Activated effector memory CD4-positive, alpha-beta T cell treated with Interleukin-2 at 50 U/mL for 16 hours (primary cell): ENCODE measurements at places on chromosomes 7 and 10.

GRCh38 chr10:75042292-75042974, 69.0 kb upstream of the SAMD8 start:
- no peak for DNase-seq

DNA sequence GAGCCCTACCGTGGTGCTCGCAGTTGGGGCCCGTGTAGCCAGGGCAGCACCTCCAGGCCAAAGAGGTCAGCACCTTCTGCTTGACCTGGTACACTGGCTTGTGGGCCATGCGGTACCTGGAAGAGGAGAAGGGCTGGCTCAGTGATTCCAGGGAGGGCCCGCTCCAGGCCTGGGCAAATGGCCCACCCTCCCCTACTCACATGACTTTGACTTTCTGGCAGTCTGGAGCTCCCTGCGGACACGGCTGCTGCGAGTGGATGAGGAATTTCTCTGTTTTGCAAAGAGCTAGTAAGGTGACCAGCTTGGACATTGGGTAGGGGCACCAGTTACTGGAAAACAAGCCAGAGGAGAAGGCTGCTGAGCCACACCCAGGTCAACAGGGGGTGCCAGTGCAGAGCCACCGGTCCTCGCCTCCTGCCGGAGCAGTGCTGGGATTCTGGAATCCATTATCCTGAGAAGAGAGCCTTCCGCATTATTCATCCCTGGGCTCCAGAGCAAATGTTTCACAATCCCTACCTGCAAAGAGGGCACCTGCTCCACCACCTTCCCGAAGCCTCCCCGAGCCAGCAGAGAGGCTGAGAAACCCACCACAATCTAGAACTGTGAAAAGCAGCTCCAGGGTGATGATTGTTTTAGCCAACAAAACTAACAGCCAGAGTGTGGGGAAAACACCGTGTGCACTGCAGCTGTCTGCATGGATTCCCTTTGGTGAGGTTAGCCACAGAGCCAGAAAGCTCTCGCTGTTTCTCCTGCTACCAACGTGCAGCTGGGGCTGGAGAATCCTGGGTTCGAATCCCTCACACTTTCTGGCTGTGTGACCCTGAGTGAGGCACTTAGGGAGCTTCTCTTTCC, 11.8 kb downstream of the MMRN2 start:
- no peak for DNase-seq

DNA sequence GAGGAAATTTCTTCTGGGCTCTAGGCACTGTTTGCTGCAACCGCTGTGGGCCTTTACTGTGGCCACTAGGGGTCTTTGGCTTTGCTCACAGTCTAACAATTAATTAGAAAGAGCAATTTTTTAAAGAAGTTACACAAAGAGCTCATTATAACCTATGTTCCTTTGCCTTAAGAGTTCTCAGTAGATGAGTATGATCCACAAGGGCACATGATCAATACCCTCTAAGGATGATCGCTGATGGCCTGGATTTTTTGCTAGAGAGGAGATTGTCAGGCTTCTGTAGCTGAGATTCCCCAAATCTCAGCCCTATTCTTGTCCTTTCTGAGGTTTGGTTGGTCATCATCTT, 80.8 kb upstream of the RHOBTB1 start:
- no peak for DNase-seq

DNA sequence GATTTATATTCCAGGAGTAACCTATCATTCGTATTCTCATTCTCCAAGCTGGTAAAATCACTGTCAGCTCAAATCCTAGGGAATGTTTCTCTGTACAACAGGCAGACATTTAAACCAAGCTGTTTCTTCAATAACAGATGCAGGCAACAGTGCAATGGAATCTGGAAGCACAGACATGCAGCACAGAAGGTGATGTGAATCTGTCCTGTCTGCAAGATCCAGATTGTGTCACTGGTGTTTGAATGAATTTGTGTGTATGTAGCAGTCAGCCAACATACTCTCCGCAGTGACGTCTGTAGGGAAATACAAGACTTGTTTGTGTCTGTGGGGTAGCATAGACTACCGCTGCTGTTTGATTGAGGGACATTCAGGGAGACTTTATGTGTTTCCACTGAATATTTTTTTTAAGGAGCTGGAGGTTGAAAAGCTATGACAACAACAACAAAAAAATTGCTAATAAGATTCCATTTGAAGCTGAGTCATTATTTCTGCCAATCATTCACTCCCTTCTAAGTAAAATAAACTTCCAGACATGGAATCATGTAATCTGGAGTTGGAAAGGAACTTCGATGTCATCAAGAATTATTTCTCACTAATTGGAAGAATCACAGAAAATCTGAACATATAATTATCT, 122.9 kb upstream of the MYO3A start:
- DNase-seq = no peak

DNA sequence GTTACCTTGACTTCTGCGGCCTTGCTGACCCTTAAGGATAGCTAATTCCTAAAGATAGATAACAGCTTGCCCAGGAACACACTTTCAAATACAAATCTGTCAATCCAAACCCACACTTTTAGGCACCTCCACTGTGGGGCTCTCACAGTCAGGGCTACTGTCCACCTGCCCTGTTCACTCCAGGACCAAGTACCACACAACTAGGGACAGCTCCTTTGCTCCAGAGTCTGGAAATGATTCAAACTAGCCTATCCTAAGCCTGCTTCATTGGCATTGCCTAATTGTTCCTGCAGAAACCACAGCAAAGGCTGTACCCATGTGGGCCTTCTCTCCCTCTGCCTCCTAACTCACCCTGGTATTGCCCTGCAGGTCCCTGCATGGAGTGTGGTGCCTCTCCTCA, 538.9 kb upstream of the IGFBP3 start:
- DNase-seq = no peak

DNA sequence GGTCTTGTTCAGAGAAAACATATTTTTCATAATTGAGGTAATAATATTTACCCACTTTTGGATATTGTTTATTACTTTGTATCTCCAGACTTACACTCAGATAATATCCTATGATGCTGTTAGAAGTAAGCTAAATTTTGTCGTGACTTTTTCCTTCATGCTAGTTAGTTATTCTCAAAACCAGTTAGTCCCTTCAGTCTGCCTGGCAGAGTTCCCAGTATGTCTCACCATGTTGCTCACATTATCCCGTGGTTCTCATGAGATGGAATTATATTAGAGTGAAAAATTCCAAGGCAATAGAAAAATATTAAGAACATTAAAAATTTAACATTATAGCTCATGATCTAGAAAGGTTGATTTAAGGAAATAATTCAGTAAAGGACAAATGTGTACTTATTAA, 81.5 kb upstream of the SMIM30 start:
- DNase-seq = no peak

DNA sequence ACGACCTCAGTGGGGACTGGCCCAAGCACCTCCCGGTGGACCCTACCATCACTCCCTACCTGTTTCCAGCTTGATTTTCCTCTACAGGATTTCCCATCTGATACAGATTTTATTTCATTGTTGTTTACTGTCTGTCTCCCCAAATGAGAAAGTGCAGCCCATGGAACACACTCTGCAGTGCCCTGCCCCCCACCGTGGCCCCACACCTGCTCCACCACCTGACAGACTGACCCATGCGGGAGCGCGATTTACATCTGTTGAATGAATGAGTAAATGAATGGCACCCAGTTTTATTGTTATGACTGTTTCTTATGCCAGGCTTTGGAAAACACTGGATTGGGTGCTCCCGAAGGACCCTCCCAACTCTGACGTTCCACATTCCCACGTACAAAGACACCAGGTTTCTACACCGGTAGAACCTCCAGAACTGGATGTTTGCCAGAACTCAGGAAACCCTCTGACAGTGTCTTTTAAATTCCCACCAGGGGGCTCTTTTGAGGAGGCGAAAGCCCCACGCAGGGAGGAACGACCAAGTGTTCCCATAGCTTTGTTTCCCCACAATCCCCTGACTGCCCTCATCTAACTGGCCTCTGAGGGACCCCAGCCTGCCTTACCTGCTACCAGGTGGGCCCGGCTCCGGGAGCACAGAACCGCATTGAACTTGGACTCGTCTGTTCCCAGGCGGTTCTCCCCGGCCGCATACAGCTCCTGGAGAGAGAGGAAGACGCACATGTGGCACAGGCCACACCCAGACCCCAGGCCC, 29.0 kb downstream of the PLAC9 start:
- no peak for DNase-seq

GRCh38 chr7:26409661-26410547, 118.2 kb downstream of the SNX10 start:
- DNase-seq = no peak

DNA sequence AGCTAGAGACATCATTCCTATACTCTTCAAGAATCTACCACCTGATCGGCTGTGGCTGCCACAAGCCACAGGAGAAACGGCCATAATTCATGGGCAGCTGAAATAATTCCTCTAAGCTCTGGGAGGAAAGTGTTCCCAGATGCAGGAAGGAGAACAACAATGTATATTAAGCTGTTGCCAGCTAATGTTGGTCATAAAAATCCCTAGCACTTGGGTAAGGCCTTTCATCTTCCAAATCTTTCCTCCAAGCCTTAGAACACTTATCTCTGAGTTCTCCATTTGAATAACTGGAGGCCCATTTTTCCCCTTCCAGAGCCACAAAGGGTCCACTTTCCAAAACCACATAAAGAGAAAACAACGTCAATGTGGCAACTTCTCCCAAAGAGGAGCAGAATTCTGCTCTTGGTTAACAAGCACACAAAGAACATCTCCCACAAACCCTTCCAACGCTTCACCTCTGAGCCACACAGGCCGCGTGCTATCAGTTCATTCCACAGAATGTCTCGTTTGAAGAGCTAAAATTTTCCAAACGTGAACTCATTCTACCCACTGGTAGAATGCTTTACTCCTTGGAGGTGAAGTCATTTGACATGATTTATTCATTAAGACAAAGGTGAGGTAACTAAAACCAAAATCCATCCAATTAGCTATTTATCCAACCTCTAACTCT, 11.2 kb downstream of the KCNMA1 start:
- DNase-seq = no peak

DNA sequence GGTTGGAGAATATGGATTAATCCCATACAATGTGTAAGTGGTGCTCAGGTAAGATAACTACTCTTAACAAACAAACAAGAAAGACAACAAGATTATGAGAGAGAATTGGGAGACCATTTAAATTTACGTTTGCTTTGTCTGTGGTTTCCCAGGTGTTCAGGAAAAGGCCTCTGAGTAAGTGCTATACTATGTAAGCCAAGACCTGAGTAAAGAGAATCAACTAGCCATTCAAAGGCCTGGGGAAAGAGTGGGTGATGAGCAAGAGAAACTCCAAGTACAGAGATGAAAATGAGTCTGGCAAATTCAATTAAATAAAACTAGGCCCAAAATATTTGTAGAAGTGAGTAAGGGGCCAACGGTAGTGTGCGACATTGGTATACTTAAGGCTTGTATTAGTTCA, 9.9 kb downstream of the CSTF2T start:
- no peak for DNase-seq

- DNase-seq = no peak
These were observed 8.3 kb upstream of the ARHGAP21 start for GRCh38 chr10:24731942-24732341.

GRCh38 chr10:113983552-113983951, 60.1 kb upstream of the ADRB1 start:
- no peak for DNase-seq

DNA sequence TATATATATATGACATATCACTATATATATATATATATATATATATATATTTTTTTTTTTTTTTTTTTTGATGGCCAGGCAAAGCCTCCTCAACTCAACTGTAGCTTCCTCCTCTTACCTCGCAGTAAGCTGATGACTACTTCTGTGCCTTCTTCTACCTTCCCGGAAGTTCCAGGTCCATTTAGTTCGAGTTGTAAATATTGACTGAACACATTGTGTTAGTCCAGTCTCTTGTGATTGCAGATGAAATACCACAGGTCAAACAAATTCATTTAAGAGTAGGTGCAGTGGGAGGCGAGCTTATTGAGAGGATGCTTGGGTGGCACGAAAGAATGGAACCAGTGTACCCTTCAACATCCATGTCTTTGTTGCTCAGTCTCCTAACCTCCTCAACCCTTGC, 144.6 kb downstream of the ST7 start:
- no peak for DNase-seq

GRCh38 chr7:151825721-151826120, 51.2 kb downstream of the PRKAG2 start:
- no peak for DNase-seq

DNA sequence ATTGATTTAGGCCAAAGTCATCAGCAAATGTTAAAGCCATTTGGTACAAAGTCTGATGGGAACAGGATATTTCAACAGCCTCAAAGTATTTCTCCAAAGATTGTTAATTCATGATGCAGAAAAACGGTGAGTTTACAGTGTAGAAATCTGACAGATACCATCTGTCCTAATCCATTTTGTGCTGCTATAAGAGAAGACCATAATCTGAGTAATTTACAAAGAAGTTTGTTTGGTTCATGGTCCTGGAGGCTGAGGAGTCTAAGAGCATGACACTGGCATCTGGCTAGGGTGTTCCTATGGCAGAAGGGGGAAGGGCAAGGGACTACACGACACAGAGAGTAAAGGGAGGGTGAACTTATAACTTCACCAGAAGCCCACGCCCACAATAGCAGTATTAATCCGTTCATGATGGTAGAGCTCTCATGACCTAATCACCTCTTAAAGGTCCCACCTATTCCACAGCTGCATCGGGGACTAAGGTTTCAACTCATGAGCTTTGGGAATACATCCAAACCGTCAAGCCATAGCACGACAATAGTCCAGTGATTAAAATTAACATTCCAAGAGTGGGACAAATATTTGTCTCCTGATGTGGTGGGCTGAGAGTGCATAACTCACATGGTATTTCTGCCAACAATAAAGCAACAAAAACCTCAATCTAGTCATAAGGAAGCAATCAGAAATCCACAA, 298.6 kb upstream of the AKR1E2 start:
- DNase-seq = no peak

DNA sequence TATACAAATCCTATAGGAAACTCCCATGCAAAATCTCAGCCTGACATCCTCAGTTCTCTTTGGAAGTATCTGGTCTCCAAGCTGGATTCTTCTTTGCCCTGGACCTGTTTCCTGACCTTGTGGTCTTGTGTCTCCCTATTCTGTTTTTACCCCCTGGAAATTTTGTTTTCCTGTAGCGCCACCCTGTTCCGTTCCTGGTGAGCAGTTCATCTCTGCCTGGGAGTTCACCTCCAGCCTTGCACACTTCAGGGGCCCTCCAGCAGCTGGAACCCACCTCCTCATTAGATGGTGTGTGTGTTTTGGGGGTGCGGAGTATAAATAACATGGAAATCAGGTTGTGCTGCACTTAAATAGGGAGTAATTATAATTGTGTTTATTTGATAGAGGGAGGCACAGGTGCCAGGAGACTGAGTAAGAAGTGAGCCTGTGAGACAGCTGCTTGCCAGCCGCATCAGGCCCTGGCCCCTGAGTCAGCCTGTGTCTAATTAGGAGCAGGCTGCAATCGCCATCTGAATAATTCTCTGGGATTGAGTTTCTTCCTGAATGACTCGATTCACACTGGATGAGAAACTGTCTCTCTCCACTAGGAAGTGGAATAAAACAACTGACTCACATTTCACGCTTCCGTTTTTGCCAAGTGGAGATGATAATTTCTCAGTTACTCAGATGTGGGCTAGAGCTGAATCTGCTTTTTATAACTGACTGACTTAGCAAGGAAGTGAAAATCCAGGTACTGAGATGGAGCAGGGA, 69.4 kb upstream of the HECTD2 start:
- DNase-seq = no peak
